ENCODE measurements at places on chromosomes 1 and 21. TPM values are rescaled to one million over a fixed set of nuclear protein-coding genes. Genes with fewer than 3 reads are reported as not detected.

The DVL1 gene
- total RNA-seq: 63.5 TPM

DNA sequence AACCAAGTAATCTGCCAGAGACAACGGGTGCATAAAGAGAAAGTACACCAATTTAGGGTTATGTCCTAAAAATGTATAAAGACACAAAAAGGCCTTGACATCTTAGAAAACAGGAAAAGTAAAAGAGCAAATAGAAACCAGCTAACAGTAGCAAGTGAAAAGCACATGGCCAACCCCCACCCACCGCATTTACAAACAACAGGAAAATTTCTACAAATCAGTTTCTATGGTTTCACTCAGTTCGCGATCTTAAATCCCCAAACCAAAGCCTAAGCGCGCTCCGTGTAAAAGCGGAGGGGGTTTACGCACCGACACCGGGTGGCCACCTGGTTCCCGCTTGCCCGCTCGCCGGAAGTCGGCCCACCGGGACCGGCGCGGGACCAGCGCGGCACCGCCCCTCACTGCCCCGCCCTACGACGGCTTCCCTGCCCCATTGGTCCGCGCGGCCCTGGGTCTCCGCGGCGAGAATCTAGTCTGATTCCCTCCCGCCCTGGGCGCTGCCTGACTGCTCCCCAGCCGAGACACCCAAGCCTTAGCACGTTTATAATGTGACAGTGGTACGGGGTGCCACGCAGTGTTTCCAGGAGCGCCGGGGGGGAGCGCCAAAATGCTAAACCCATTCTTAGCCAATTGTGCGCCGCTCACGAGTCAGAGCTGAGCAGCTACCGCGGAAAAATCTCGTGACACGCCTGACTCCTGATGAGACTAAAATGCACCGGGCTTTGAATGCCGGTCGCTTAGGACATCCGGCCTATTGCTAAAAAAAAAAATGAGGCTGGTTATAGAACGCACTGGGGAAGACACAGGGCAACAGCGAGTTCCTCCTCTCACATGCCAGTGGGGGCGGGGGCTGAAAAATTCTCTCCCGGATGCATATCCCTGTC, at the start of gene GART:
GART (minus strand) TSS at position 362 of the 884 bp plus-strand sequence. CDS start 2,802 bp downstream, outside the sequence.
- peak; percentile 89 for DNase-seq

- DNase-seq: no peak
These were observed 5.9 kb downstream of the LRRC8B start for GRCh38 chr1:89530444-89531089.

GRCh38 chr1:19032413-19032695, 75.9 kb upstream of the IFFO2 start:
- no peak for DNase-seq

The WNT4 gene
- not detected for total RNA-seq

DNA sequence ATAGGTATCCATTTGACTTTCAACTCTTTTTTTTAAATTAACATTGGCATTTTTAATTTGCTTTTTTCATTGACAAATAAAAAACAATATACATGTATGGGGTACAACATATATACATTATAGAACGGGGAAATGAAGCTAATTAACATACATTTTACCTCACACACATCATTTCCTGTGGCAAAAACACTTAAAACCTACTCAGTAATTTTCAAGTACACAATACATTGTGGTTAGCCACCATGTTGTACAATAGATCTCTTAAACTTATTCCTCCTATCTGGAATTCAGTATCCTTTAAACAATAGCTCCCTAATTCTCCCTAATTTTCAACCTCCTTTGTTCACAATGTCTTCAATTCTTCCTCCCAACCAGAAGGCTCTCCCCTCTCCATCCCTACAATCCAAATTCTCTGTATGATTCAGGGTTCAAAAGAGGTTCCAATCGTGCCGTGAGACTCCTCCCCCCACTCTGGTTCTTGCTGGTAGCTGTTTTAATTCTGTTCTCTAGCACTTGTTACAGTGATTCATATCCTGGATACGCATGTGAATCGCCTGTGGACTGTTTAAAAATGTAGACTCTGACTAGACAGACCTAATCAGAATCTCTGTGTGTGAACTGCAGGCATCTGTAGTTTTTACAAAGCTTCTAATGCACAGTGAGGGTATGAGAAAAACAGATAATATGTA, 87.6 kb upstream of the DUSP10 start:
- DNase-seq: no peak

DNA sequence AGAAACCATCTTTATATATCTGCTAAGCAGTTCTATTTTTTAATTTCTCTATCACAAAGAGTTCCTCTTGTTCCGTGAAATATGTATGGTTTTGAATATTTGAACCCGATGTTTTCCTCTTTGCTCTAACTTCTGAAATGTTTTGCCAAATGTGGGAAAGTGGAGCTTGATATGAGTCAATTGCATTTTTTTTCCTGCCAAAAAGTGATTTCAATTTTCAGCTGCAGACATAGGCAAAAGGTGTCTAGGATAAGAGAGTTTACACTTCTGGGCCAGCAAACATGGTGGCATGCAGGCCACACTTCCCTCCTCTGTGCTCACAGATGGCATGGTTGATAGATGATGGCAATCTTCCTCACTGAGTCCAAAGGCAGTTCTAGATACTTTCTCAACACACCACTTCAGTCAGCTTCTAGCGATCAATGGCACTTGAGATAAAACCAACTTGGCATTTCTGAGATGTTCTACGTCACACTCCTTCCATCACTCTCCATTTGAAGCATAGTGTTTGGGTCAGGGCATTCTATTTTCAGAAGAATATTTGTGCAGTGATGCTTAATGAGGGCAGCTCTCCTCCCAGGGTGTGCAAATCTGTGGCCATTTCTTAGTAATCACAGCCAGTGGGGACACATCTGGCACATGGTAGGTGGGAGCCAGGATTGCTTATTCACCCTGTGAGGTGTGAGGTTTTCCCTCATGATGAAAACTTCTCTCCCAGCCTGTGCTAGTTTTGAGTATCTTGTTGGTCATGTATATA, 54.4 kb upstream of the SCAF4 start:
- no peak for DNase-seq

The ECM1 gene
- total RNA-seq: 40.6 TPM

- DNase-seq: no peak
These were observed 56.8 kb upstream of the CFHR3 start for GRCh38 chr1:196717868-196718267.
